CD4-positive, alpha-beta T cell treated with Interleukin-21 for 1 hour (primary cell): ENCODE measurements at places on chromosomes 5 and 9.

- DNase-seq = no peak
Observed at GRCh38 chr5:133884569-133885311, 83.7 kb downstream of the C5orf15 start.

GRCh38 chr9:72065076-72065475 lies 4.7 kb upstream of the C9orf57 start:
- no peak for DNase-seq

- DNase-seq = no peak
Observed at GRCh38 chr5:14183187-14183939, 40.2 kb downstream of the TRIO start.

GRCh38 chr5:145509336-145510136 lies 325.6 kb downstream of the PRELID2 start:
- no peak for DNase-seq

- no peak for DNase-seq
Observed at GRCh38 chr9:98902925-98903324, 40.8 kb upstream of the COL15A1 start.

DNA sequence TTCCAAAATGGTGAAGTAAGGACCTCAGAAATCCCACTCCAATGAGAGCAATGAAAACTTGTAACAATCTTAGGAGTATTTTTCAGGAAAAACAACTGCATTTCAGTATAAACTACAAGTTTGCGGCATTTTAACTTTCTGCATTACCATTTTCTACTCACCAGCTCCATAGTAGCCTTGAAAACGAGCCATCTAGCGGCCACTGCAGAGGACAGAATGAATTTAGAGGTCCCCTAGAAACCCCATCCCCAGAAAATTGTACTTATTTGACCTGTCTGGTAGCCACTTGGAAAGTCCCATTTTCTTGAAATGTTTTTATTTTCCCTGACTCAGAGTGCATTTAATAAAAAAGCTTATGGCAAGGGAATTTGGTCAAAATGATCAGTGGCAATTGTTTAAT lies 205.4 kb upstream of the ITGA1 start:
- DNase-seq = no peak

DNA sequence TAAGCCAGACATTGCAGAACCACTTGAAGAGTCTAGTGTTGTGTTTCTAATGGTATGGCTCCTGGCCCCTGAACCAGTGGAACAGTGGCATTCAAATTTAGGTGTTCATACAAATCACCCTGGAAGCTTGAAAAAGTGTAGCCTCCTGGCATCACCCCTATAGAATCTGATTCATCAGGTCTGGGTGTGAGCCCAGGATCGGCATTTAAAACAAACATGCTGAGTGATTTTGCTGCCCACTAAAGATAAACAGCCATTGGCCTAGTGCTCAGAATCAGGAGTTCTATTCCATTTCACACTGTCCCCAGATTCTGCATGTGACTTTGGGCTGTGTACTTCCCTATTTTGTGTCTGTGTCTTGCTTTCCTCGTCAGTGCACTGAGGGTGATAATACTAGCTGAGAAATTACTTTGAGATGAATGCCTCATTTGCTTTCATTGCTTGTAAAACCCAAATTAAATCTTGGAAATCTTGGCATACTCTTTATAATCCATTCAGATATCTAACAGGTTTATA lies 241.5 kb upstream of the CLINT1 start:
- DNase-seq = no peak

DNA sequence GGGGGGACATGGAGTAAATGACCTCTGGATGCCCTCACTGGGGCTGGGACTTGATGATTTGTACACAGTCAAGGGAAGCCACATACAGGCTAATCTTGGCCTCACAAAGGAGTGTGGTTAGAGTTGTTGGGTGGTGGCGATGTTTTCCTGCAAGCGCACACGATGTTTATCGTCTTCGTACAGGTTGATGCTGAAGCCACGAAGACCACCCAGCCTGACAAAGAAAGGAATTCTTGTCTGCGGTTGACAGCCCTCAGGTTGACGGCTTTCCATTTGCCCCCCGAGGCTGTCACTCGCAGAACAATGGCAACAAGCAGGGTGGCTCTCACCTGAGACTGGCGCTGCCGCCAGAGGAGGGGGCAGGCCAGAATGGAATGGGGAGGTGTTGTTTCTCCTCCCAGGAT lies 14.1 kb upstream of the XPA start:
- DNase-seq = no peak

GRCh38 chr9:88782931-88783710 lies 208.1 kb upstream of the S1PR3 start:
- no peak for DNase-seq

GRCh38 chr9:742914-743589 lies 98.4 kb upstream of the DMRT1 start:
- DNase-seq = no peak

DNA sequence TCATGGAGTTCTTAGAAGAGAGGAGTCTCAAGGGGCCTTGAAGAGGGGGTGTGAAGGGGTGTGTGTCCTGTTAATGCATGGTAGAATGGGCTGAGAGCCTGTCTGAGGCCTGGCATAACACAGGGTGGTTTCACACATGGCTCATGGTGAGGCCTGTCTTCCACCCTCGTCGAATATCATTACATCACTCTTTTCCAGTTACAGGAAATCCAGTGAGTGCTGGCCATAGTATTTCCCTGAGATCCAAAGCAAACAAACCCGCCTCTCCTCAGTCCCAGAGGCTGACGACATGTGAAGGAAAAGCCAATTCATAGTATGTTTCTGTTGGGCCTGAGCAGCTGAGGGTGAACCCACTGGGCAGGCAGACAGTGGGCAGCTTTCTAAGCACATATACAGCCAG lies 159.4 kb upstream of the NR3C1 start:
- DNase-seq = no peak

GRCh38 chr5:180683220-180683922 lies 34.0 kb upstream of the FLT4 start:
- no peak for DNase-seq

GRCh38 chr5:101338226-101338625 lies 435.1 kb upstream of the ST8SIA4 start:
- DNase-seq = no peak

GRCh38 chr5:56950626-56951125 lies 1.2 kb downstream of the MIER3 start:
- peak; percentile 47 for DNase-seq

- DNase-seq = peak; percentile 71
Observed at GRCh38 chr5:10452768-10453331, 11.2 kb downstream of the ROPN1L start.

- no peak for DNase-seq
Observed at GRCh38 chr9:97755618-97756267, 58.6 kb upstream of the XPA start.
